ENCODE measurements at places on chromosomes 4 and X.

DNA sequence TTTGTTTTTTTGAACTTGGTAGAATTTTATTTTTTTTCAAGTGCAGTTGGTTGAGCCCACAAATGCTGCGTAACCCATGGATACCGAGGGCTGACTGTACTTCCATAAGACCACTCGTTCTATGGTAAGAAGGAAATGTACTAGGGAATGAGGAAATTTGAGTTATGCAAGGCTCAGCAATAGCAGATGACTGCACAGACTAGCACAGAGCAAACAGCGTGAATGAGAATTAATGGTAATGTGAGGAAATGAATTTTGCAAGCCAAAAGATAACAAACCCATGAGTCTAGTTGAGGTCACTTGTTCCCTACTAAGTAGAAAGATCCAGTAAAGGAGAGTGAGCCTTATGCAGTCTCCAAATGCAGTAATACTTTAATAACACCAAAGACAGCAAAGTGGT lies 17.4 kb downstream of the GSPT2 start:
- no peak for DNase-seq

GRCh38 chrX:115625572-115626301 lies 64.8 kb downstream of the PLS3 start:
- no peak for DNase-seq

- no peak for DNase-seq
Observed at GRCh38 chrX:119763181-119763580, 4.8 kb downstream of the SOWAHD start.

- DNase-seq, result no peak
Observed at GRCh38 chrX:126164226-126164625, 1.9 kb downstream of the DCAF12L2 start.

GRCh38 chrX:542179-542578 lies 88.4 kb upstream of the SHOX start:
- DNase-seq, result no peak

GRCh38 chrX:136525738-136526606 lies 6.0 kb upstream of the VGLL1 start:
- DNase-seq, result no peak

GRCh38 chr4:154004016-154004415 lies 215.1 kb upstream of the SFRP2 start:
- DNase-seq, result no peak

DNA sequence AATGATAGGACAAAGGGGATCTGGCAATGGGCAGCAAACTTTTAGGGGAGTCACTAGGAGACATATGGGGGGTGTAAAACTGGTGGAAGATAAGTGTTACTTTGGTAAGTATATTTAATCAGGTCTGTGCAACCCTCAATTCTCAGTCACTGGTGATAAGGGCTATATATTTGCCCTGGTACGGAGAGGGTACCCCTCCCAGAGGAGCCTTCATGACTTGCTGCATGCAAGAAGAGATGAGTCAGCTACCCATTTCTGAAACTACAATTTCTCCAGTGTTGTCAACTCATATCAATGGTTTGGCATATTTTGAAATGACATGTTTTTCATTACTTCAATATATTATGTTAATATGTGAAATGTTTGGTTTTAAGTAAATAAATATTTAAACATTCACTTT lies 14.3 kb downstream of the SMARCAD1 start:
- DNase-seq, result no peak

DNA sequence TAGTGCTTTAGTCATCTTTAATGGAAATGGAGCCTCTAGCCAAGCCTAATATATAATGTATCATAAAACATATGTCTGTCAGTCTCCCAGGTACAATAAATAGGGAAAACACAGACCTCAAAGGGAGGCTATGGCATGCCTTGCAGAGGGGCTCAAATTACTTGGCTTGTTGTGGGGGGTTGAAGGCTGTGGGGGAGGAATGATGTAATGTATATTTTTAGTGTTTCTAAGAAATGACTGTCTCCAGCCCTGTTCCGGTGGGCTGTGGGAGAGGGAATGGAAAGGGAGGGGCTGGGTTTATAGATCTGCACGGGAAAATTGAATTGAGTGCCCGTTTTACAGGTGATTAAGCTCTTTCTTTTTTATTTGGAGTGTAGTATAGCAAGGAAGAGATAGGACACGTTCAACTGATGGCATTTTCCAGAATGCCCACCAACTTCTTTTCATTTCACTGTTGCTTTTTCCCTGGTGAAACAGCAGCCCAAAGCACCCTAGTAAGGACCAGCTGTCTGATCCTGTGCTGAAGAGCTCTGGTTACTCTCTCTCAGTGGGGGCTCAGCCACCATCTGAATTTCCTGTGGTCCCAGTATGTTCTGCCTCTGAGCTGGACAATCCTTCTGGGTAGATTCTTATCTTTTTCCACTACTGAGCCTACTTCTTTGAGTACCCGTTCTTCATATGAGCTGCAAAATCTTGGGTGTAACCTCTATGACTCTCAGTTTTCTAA lies 220.7 kb upstream of the CASK start:
- no peak for DNase-seq

GRCh38 chrX:50671661-50672060 lies 142.3 kb downstream of the SHROOM4 start:
- no peak for DNase-seq

GRCh38 chr4:111957116-111957515 lies 188.1 kb upstream of the FAM241A start:
- no peak for DNase-seq

GRCh38 chr4:67456577-67457196 lies 88.6 kb downstream of the CENPC start:
- no peak for DNase-seq

GRCh38 chr4:156949373-156949814 lies 22.2 kb downstream of the PDGFC start:
- DNase-seq, result no peak

GRCh38 chr4:167890226-167890625 lies 202.1 kb upstream of the ANXA10 start:
- DNase-seq, result no peak

GRCh38 chr4:165308166-165308565 lies 19.3 kb upstream of the MSMO1 start:
- DNase-seq, result no peak

- DNase-seq, result no peak
Observed at GRCh38 chr4:177408023-177408422, 34.2 kb downstream of the AGA start.

DNA sequence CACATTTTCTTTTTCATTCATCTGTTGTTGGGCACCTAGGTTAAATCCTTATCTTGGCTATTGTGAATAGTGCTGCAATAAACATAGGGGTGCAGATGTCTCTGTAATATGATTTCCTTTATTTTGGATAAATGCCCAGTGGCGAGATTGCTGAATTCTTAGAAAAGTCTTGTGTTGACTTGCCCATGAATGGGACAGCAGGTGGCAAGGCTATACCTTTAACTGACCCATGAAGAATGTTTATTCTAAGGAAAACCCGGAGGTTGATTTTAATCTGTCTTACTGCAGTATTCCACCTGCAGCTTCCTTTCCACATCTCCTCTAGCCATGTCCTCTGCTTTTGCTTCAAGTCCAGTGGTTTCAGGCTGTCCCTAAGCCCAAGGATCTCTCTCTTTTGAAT lies 220.6 kb downstream of the SNCA start:
- no peak for DNase-seq

DNA sequence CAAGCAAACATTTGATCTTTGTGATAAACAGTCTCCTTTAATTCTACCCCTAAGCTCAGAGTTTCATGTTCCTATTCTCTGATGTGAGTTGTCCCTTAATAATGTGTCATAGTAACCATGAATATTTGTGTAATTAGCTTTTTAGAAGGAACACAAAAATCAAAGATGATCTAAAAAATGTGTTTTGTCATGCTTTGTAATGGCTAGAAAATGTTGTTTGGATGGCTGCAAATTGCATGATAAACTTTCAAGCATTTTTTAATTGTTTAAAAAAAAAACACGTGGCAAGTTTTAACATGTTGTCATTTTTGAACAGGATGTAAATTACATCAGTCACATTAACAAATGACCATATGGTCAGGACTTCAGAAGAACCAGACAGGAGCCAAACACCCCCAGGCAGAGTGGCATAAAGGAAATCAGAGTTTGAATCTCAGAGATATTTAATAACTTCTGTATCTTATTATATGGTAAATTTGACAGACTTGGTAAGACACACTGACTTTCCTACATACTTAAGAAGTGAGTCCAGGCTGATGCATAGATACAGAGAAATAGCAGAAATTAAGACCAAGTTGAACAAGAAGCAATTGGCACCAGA lies 223.9 kb upstream of the VEGFC start:
- DNase-seq, result no peak

DNA sequence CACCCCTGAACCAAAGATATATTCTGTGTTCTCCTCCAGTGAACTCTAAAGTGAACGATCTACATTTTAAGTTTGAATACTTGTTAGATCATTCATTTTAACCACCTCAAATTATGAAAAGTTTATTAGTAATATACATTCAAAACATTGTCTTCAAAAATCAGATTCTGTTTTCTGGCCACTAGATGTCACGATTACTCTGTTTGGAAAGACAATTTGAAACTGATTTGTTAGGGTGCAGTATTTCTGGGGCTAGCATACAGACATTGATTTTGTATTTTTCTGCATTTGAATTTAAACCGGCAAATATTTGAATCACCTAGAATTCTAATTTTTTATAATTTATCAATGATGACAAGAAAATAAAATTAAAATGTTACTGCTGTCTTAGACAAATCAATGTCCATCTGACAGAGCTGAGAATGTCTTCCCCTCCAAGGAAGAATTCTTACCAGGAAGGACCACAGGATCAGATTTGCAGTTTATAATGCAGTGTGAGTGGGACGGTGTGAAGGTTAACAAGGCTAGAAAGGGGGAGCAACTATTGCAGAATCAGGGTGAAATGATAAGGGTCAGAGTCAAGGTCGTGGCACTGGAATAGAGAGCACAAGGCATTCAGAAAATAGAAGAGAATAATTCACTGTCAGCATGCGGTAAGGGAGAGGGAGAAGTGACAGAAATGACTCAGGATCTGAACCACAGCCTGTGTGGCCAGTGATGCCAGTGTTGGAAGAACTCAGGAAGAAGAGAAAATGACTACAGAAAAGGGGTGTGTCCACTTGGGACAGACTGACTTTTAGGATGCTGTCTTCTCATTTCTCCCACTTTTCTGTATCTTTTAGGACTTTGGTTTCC lies 91.6 kb downstream of the ANXA10 start:
- DNase-seq, result peak; percentile 5

DNA sequence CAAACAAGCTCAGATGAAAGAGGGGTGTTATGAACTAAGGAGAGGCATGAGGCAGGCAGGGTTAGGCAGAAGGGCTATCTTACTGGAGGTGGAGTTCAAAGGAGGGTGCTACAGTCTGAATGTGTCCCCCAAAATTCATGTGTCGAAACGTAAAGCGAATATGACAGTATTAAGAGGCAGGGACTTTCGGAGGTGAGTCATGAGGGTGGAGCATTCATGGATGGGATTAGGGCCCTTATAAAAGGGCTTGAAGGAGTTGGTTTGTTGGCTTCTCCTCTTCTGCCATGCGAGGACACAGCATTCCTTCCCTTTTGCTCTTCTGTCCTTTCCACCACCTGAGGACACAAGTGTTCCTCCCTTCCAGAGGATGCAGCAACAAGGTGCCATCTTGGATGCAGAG lies 22.9 kb downstream of the APLN start:
- DNase-seq, result no peak

- DNase-seq, result no peak
Observed at GRCh38 chr4:26199596-26199995, 121.2 kb upstream of the RBPJ start.

DNA sequence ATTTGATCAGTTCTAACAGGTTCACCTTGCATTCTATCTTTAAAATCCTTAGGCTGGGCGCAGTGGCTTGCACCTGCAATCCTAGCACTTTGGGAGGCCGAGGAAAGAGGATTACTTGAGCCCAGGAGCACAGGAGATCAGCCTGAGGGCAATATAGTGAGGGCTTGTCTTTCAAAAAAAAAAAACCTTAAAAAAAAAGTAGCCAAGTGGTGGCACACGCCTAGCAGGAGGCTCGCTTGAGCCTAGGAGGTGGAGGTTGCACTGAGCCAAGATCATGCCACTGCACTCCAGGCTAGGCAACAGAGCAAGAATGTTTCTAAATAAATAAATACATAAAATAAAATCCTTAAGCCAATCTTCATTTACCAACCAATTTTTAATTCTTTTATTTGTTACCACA lies 75.6 kb downstream of the PRSS12 start:
- no peak for DNase-seq

- no peak for DNase-seq
Observed at GRCh38 chr4:182927505-182927904, 10.3 kb upstream of the DCTD start.

- no peak for DNase-seq
Observed at GRCh38 chr4:173386751-173387150, 12.2 kb downstream of the SCRG1 start.

GRCh38 chrX:124208660-124209059 lies 123.8 kb upstream of the TEX13D start:
- no peak for DNase-seq

DNA sequence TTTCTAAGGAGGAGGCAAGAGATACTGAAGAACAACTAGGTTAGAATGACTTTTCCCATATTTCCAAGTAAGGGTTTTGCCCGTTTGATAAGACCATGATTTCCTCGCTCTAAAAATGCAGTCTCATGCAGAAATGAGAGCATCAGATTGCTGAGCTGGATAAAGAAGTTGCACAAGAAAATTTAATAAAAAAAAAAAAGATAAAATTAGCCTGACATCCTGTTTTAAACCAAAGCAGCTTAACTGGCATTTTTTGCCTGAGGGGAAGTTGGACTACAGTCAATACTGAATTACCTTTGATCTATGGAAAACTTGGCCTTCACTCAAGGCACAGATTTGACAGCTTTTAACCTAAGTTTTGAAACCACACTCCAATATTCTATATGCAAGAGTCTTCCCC lies 208.4 kb downstream of the GASK1B start:
- DNase-seq, result no peak

DNA sequence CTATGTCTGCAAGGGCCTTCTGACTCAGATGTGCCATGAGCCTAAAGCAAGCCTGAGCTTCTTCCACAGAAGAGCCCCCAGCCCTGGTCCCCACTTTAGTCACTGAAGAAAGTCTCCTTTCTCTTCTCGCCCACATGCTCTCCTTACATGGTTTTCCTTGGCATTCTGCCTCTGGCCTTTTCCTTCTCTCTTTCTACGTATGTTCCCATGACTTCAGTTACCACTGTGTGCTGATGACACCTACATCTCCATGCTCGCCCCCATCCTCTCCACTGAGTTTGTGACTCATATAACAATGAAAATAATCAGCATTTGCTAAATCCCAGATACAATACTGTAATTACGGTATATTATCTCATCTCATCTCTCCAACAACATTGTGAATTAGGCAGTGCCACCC lies 149.3 kb downstream of the AMMECR1 start:
- no peak for DNase-seq

- no peak for DNase-seq
Observed at GRCh38 chr4:6222761-6223292, 22.5 kb upstream of the JAKMIP1 start.
